A673 (cell line): ENCODE measurements at places on chromosomes 4 and X. TPM values are rescaled to one million over a fixed set of nuclear protein-coding genes. Genes with fewer than 3 reads are reported as not detected.

RBM47 gene
- 0.09 and 0.28 TPM in 2 replicates for total RNA-seq

AR gene
- total RNA-seq = 0.11 TPM in 1 of 2 replicates, not detected in the other

CFAP99 gene
- not detected in 2 replicates for total RNA-seq

TXK gene
- 1.4 and 2.0 TPM in 2 replicates for total RNA-seq

TMSB15A gene
- 72.7 and 78.3 TPM in 2 replicates for total RNA-seq

BANK1 gene
- total RNA-seq = not detected in 2 replicates
